Ureter (tissue), 1 donor: ENCODE measurements at places on chromosomes 11 and 22.

DNA sequence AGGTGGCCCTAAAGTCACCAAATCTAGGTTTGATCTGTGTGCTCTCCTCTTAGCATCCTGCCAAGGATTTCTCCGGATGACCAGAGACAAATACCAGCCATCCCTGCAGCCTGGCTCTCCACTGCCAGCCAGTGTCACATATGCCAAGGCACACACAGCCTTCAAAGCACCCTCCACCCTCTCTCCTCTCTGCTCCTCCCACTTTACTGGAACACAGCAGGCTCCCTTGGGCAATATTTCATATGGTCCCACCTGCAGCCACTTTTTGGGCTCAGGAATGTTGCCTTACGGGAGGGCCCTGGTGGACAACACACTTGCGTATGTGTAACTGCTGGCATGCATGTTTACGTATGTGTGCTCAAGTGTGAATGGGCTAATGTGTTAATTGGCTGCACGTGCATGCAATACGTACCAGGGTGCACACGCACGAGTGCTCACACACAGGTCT lies 183.9 kb downstream of the CEP164 start:
- no peak for DNase-seq

DNA sequence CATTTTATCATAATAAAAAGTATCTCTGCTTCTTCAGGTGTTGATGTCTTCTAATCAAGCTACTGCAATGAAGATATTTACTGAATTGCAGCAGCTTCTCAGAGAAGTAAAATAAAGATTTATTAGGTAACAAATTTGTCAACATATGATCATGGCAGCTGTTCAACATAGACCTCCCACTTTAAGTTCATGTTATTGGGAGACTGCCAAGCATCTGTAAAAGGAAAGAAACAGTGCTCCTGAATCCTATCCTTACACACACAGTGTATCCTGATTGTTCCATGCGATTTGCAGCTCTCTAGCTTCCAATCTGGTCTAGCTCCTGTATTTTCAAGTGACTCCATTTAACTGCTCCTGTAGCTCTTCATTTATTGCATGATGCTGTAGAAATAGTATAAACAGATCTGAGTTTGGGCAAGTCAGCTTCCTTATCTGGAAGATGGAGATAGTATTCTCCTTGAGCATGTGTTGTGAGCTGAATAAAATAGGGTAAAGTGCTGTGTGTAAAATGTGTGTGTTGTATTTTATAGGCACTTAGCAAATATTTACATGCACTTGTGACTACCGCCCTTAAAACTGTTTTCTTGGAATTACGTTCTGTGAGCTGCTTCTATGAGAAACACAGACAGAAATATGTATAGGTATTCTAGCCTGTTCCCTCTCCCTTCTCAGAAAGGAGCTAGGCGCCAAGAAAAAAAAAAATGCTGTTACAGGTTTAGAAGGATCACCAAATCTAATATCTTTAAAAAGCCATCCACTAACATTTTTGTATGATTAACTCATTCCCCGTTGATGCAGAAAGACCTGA lies 290.6 kb downstream of the JRKL start:
- DNase-seq, result no peak

- DNase-seq, result peak; percentile 67
These were observed 34.6 kb upstream of the SHANK2 start for GRCh38 chr11:71286701-71287643.

- no peak for DNase-seq
These were observed 1289.4 kb downstream of the LRRC4C start for GRCh38 chr11:40170078-40170477.

GRCh38 chr11:65777821-65778361 lies 2.9 kb downstream of the AP5B1 start:
- no peak for DNase-seq

DNA sequence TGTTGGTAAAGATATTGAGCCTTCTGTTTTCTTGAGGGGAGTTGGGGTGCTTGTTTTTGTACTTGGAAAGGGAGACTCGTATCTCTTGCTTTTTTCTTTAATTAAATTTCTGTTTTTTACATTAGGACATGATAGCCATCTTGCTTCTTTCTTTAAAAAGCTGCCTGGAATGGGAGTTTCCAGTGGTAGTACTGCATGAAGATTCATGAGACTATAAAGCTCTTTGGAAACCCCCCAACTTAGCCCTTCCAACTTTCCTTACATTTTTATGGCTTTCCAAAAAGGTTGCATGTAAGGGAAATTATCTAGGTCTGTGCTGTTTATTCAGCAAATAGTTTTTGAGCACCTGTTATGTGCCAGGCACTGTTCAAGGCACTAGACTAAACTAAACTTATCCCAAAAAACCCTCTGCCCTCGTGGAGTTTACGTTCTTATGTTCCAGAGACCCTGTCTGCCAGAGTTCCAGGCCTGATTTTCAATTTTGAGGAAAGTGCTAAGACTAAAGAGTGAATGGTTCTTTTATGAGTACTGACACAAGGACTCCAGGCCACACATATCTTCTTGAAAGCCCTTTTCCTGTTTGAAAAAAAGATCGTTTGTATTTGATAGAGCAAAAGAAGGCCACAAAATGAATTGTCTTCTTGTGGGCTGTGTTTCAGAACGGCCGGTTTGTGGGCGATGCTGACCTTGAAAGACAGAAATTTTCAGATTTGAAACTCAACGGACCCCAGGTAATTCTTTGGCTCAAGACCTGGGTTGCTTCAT lies 31.9 kb downstream of the CTNND1 start:
- no peak for DNase-seq

DNA sequence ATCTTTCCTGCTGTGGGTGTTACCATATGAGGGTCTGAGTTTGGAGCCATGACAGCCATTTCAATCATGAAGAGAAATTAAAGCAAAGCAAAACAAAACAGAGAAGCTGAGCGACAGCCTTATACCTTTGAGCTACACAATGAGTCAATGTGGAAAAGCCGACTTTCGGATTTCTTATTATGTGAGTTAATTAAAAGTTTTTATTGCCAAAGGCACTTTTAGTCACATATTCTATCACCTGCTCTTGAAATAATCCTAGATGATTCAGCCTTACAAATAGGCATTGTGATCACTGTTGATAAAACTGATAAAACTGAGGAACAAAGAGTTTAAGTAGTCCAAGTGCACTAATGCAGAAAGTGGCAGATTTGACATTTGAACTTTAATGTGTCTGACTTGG lies 381.9 kb upstream of the TENM4 start:
- DNase-seq, result no peak

- no peak for DNase-seq
These were observed 12.6 kb downstream of the SOX10 start for GRCh38 chr22:37971475-37972434.
